ENCODE measurements at places on chromosomes 1 and 21. TPM values are rescaled to one million over a fixed set of nuclear protein-coding genes. Genes with fewer than 3 reads are reported as not detected.

Gene SFT2D2
- 30.8 TPM for total RNA-seq

DNA sequence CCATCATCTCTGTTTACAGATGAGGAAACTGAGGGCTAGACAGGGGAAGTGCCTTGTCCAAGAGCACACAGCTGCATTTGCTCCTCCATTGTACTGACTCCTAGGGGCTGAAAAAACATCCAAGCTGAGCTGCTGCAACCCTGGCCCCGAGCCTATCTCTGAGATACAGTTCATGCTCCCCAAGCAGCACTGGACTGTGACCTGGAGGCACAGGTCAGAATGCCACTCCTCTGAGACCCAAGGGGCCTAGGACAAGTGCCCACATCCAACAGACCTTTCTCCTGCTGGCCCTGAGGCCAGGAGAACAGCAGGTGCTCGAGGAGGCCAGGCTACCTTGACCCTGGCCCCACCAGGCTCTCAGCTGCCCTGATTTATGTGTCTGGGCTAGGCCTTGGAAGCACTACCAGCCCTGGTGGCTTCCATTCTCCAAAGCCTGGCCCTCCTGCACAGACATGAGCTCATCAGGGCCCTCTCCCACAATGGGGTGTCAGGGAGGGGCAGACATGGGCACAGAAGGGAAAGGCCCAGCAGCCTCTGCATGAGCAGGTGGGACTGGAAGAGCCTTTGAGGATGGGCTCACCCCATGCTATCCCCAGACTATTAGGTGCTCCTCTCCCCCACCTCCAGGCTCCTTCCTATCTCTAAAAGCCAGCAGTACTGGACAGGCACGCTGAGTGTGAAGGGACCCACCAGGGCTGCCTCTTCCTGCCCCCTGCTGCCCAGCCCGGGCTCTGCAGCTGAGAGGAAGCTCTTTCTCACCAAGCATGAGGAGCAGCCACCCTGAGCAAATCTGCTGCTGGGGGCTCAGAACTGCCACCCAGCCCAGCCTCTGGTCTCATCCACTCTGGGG lies 18.8 kb downstream of the ADGRB2 start:
- DNase-seq, result peak; percentile 82

GRCh38 chr1:3321559-3322449 lies 132.7 kb upstream of the ARHGEF16 start:
- DNase-seq, result no peak

Gene LENEP
- total RNA-seq, result not detected

GRCh38 chr1:32127409-32128198 lies 19.7 kb downstream of the KPNA6 start:
- DNase-seq, result no peak

DNA sequence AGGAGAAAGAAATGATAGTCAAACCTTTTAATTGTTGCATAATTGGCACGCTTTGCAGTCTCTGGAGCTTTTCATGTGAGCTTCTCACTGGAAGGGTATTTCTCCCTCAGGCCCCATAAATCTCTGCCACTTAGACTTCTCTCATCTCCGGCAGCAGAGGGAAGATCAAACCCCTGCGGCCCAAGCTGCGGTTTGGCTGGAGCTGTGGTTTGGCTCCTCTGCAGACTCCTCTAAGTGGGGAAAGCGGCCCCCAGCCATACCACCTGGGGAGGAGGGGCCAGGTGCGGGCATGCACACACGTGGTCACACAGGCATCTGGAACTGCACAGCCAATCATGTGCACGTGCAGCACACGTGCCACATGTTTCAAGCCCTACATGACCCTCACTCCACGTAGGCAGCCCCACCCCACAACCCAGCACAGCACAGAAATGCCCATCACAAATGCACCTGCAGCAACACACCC lies 58.3 kb downstream of the UBE2T start:
- peak; percentile 43 for DNase-seq

Gene HSD11B1
- total RNA-seq, result 0.47 TPM

DNA sequence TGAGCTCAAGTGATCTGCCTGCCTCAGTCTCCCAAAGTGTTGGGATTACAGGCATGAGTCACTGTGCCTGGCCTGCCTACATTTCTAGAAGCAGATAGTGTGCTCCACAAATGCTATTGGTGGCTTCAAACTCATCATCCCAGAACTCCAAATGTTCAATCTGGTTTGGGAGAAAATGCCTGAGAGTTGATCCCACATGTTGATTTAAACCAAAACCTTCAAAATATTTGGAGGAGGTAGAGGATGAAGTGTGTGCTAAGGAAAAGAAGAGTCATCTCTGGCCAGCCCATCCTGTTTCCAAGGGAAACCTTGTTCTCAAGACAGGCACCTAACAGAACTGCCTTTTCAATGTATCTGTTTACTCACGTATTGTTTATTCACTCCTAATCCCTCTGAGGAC lies 55.4 kb upstream of the GRHL3 start:
- no peak for DNase-seq

Gene AUNIP
- total RNA-seq, result 10.3 TPM

DNA sequence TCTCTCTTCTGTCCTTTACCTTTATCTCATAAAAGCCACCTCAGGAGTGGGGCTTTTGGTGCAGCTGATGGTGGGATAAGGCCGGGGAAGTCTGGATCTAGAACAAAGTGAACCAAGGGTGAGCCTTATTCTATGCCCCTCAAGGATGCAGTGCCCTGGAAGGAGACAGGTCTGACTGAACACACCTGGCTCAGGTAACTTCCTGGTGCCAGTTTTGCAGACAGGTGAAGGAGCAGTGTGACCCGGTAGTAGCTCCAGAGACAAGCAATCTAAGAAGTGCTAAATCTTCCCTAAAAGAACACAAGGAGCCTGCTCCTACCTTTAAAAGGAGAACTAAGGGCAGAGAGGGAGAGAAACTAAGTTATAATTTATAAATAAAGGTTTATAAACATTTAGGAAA lies 2.9 kb downstream of the KCNJ15 start:
- DNase-seq, result no peak

- DNase-seq, result no peak
These were observed 26.4 kb upstream of the DARS2 start for GRCh38 chr1:173798078-173798477.

Gene ARHGEF16
- total RNA-seq, result not detected

Gene TSEN15
- 49.1 TPM for total RNA-seq

DNA sequence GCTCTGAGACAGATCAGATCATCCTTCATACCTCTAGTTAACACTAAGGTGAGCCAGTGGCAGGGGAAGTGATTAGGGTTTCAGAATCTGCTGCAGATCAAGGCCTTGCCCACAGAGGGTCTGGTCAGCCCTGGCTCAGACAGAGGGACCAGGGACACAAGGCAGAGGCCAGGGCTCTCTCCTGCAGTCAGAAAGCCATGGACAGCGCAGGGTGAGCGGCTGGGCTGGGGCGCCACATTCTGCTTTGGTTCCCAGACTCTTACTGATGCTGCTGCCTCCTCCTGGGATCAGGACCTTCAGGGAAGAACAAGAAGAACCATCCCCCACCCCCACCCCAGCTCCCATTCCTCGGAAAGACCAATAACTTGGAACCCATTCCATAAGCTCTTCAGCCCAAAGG lies 43.1 kb downstream of the GPR161 start:
- DNase-seq, result no peak

Gene VPS72
- 47.4 TPM for total RNA-seq

DNA sequence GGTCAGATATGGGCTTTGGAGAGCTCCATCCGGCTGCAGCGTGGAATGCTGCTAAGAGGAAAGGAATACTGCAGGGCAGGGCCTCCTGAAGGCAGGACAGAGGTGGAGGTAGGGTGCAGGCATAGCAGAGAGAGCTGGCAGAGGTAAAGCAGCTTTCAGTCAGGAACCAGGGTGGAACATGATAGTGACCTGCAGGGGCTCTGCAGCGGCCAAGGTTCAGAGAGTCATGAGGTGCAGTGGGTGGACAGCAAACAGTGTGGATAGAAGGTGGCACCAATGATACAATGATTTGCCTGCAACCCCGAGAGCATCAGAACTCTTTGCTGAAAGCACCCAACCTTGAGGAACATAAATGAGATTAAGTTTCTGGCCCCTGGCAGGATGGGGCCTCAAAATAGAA lies 119.3 kb downstream of the BEND5 start:
- no peak for DNase-seq

Gene OR2T2
- not detected for total RNA-seq

Gene TMEM200B
- total RNA-seq, result 1.0 TPM

- DNase-seq, result no peak
These were observed 54.6 kb downstream of the MATN1 start for GRCh38 chr1:30668546-30669327.

Gene FCRL5
- 0.05 TPM for total RNA-seq

Gene WNT2B
- not detected for total RNA-seq

GRCh38 chr1:30284728-30285475 lies 438.5 kb downstream of the MATN1 start:
- no peak for DNase-seq
